ENCODE measurements at places on chromosomes 12 and 14. TPM values are rescaled to one million over a fixed set of nuclear protein-coding genes. Genes with fewer than 3 reads are reported as not detected.

GRCh38 chr14:24339284-24340151, at the start of gene RIPK3:
Gene RIPK3, minus strand, starts transcription at chr14:24339991. Its CDS starts 165 bp downstream, at chr14:24339826.
- peak; percentile 47 for DNase-seq

Gene GCH1
- total RNA-seq, result 4.4 TPM

GRCh38 chr12:131054345-131055092, 100.8 kb downstream of the ADGRD1 start:
- DNase-seq, result no peak

GRCh38 chr14:40576880-40577478, 1029.7 kb upstream of the LRFN5 start:
- DNase-seq, result no peak

DNA sequence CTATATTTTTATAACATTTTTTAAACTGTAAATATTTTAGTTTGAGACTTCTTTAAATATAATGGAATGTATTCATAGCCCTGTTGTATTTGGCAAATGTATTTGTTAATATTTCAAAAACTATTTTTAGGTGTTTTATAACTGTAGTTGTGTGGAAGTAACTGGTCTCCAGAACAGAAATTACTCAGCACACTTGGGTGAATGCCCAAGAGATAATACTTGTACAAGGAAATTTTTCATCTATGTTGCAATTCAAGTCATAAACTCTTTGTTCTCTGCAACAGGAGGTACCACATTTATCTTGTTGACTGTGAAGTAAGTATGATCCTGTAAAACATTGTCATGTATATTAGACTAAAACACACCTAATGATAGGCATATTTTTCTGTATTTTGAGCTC, 72.8 kb downstream of the SLCO1B3 start:
- peak; percentile 1 for DNase-seq

Gene ASCL4
- total RNA-seq, result not detected

Gene PTCSC3
- total RNA-seq, result not detected

Gene PLBD1
- 2.0 TPM for total RNA-seq

Gene LRRC43
- 0.28 TPM for total RNA-seq

Gene NAB2
- total RNA-seq, result 24.3 TPM

All from foreskin keratinocyte (primary cell).